A172 (cell line): ENCODE measurements at places on chromosomes 11 and 22. TPM values are rescaled to one million over a fixed set of nuclear protein-coding genes. Genes with fewer than 3 reads are reported as not detected.

The OR51B6 gene
- total RNA-seq, result not detected in 2 replicates

The SCN3B gene
- 0.05 and 0.10 TPM in 2 replicates for total RNA-seq

The DRICH1 gene
- not detected in 2 replicates for total RNA-seq

The OR8G5 gene
- not detected in 2 replicates for total RNA-seq

The MGAT3 gene
- total RNA-seq, result 1.3 and 3.1 TPM in 2 replicates

The SPDYC gene
- not detected in 2 replicates for total RNA-seq

The IL18 gene
- 32.4 and 68.3 TPM in 2 replicates for total RNA-seq

The HEPHL1 gene
- total RNA-seq, result not detected in 2 replicates

DNA sequence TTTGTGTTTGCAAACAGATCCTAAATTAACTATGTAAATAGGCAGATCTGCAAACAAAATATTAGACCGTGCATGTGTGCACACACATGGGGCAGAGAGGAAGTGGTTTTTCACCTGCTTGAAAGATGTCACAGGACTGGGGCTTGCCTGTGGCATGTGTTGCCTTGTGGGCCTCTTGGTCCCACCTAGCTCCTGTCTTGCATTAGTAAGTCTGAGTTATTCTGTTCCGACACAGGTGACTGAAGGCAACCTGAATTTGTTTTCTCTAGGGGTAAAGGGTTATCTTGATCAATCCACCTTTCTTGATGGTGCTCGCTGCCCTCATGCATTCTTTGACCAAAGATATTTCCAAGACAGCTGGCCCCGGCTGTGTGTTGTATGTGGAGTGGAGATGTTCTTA, 667.5 kb downstream of the NTM start:
- no peak for DNase-seq

- DNase-seq, result no peak
Observed at GRCh38 chr22:44665115-44665514, 36.9 kb upstream of the PRR5 start.

- no peak for DNase-seq
Observed at GRCh38 chr11:126525702-126526101, 170.2 kb downstream of the ST3GAL4 start.

DNA sequence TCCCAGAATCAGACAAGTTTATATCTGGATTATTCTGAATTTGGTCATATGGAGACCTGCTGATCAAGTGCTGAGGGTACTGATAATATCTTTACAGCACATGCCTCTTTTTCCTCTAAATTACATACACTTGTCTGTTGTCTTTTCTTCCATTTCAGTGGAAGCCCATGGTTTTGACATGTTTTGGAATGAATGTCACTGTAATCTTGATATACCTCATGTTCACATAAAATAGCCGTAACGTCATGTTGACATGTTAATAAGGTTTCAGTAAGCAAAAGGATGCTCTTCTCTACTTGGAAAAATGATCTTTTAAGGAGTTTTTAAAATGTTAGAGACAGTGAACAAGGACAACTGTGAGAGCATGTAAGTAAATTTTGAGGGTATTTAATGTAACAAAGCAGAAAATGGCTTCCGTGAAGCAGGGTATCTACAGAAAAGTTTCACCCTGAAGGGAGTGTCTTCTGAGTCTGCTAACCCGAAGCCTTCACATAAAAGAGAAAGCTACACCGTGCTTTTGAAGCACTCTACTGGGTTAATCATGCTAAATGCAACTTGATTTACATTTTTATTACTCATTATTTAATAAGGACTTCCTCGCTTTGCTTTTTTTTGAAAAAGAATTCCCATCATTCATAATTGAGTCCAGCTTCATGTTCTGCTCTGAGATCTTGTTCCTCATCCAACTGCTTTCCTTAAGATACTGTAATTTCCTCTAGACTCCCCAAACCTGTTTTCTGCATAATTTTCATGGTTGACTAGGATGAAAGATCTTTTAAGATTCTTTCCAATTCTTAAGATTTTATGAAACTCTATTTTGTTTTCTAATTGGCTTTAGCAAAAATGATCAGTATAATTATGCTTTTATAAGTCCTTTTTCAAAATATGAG, 56.2 kb downstream of the YAP1 start:
- no peak for DNase-seq

DNA sequence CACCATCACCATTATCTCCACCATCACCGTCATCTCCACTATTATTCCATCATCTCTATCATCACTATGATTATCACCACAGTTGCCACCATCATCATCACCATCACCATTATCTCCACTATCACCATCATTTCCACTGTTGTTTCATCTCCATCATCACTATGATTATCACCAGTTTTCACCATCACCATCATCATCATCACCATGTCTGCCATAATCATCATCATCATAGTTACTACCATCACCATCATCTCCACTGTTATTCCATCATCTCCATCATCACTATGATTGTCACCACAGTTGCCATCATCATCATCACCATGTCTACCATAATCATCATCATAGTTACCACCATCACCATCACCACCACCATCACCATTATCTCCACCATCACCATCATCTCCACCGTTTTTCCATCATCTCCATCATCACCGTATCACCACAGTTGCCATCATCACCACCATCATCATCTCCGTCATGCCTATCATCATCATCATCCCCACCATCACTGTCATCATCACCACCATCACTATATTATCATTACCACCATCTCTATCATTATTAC, 264.9 kb downstream of the BRD1 start:
- no peak for DNase-seq

- DNase-seq, result no peak
Observed at GRCh38 chr11:109236188-109236587, 185.8 kb upstream of the C11orf87 start.

DNA sequence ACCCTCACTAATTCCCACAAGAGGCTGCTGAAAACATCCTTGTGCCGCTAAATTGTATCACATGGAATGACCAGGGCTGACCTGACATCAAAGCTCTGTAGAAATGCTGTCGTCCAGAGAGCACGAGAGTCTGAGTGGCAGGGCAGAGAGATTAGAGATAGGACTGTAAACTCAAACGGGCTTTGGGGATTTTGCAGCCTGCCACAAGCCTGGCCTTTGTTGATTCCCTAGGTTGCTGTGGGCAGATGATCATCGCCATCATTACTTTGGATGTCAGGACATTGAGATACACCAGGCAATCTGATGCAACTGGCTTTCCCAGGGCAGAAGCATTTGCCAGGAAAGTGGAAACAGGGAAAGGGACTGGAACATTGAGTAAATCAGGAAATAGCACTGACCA, 131.6 kb downstream of the ETS1 start:
- DNase-seq, result no peak

- peak; percentile 22 for DNase-seq
Observed at GRCh38 chr11:87176044-87176443, 138.3 kb downstream of the TMEM135 start.
